Fibroblast of pulmonary artery (primary cell): ENCODE measurements at places on chromosomes 11 and 22.

DNA sequence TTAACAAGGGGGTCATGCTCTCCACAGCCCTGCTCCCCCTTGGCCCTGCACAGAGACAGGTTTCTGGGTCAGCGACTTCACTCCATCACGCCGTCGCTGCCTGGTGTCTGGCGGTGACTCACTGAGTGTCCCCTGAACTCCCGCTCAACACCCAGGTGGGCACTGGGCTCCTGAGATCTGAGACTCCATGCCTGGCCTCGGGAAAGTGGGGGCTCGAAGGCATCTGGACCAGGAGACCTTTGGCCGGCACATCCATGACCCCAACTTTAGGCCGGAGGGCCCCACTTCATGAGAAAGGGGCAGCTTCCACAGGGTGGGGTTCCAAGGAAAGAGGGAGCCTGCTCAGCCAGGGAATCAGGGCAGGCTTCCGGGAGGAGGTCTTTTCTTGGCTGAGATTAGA is 79.3 kb upstream of the PRR5 start:
- no peak for DNase-seq

DNA sequence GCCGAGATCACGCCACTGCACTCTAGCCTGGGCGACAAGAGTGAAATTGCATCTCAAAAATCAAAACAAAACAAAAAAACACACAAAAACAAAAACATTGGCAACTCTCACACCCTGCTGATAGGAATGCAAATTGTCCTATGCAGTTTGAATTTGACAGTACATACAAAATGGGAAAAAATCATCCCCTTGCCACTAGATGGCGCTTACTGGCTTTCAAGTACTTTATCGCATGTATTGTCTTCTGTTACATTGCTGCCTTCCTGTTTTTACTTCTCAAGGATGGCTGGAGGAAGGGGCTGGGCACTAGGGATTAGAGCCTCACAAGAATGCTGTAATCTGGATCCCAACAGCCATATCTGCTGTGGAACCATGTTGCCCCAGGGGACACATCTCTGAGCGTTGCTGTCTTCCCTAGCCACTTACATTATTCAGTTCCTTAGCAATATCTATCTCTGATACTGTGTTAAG is 59.4 kb upstream of the A4GALT start:
- DNase-seq, result peak; percentile 98

DNA sequence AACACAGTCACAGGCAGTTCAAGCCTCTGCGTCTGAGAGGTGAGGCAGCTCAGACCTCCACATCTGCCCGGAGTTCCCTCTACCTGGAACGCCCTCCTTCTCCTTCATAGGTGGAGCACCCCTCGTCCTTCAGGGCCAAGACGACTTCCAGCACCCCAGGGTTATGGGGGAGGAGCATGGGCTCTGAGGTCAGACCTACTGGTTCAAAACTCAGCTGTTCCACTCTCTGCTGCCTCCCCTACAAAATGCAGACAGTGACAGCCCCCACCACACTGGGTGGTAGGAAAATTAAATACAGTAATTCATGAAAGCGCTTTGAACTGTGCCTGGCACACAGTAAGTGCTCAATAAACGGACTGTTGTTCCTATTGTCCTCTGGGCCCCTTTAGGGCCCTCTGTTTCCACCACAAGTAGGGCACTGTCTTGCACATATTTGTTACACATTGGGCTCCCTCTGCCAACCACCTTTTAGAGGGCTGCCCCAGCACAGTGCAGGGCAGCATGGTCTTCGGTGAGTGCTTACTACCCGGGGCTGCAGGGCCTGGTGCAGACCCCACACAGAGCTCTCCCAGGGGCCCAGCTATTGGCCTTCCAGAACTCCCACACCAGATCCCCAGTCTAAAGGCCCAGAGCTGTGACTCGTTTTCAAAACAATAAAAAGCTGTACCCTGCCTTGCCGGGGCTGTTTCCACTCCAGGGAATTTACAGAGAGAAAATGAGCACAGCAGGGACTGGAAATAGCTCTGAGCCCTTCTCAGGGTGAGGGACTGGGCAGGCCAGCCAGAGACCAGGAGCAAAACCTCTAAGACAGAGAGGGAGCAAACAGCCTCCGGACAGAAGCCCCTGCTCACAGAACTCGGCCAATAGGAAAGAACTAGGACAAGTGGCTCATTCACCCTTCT is 2.5 kb downstream of the TMEM184B start:
- no peak for DNase-seq

DNA sequence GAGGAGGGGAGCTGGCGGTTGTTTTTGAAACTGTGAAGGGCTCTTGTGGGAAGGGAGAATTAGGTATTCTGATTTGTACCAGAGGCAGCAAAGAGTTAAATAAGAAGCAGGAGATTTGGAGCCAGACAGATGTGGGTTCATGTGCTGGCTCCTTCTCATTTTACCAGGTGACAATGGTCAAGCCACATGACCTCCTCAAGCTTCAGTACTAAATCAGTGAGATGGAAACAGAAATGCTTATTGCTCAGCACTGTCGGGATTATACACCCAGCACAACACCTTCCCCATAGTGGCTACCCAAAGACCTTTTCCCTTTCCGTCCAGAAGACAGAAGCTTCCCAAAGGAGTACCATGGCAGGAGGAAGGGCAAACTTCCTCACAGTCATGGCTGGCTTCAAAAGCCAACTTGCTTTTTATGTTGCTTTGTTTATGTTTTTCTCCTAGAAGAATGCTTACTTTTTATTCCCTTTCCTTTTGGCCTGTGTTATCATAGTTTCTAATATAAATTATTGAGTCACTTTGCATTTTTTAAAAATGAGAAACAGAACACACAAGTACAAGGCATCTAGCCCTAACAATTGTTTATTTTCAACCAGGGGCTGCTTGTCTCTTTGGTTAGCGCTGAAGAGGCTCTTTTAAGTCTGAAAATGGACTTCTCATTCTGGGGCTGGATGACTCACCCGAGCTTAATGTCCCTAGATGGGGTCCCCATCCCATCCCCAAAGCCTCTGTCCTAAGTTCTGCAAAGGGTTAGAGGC is 181.5 kb upstream of the ZBED5 start:
- no peak for DNase-seq

DNA sequence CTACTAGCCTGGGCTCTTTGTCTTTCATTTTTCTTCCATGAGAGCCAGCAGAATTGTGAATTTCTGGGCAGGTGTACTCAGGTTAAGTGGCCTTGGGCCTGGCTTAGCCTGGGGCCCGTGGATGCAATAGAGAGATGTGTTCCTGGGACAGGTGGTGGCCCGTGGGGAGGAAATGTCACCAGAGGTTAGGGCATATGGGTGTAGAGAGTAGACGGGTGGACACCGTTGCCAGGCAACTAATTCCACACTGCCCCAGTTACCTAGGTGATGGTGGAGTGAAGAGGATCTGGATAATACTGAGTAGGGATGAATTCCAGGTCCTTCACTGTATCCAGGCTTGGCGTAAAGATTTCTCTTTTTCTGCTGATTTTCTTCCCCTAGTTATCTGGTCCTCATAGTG is 175.0 kb downstream of the INSC start:
- no peak for DNase-seq

DNA sequence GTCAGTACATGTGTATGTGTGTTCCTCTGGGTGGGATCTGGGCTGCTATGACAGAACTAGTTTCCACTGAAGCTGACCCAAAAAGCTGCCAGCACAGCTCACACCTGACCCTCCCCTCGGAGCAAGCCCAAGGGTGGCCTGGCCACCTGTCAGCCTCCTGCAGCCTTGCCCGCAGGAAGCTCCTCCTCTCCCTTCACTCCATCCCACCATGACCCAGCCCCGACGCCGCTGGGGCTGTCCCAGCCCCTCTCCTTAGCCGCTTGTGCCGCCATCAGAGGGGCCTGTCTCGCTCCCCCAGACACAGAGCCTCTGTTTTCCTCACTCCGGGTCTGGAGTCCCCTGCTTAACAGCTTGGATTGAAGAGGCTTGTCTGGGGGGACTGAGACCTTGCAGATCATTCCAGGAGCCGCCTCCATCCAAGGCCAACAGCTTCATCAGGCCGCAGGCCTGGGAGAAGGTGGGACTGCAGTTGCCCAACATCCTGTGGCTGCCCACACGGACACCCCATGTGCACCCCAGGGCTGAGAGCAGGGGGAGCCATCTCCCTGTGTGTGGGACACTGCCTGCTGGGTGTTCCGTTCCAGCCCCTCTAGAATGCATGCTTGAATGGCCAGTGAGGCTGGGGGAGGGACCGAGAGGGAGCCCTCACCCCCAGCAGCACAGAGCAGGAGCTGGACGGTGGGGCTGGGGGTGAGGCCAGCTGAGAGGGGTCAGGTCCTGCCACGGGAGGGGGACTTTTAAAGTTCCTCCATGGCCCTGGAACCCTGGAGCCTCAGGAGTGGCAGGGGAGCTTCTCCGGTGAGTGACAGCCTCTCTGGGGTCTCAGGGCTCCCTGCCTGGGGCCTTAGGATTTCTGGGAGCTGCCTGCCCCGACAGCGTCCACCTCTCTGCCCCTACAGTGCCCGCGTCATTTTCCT is 696 bp downstream of the MRGPRF start:
- no peak for DNase-seq

- DNase-seq, result peak; percentile 7
Observed at GRCh38 chr11:131491503-131491902, 121.1 kb downstream of the NTM start.

DNA sequence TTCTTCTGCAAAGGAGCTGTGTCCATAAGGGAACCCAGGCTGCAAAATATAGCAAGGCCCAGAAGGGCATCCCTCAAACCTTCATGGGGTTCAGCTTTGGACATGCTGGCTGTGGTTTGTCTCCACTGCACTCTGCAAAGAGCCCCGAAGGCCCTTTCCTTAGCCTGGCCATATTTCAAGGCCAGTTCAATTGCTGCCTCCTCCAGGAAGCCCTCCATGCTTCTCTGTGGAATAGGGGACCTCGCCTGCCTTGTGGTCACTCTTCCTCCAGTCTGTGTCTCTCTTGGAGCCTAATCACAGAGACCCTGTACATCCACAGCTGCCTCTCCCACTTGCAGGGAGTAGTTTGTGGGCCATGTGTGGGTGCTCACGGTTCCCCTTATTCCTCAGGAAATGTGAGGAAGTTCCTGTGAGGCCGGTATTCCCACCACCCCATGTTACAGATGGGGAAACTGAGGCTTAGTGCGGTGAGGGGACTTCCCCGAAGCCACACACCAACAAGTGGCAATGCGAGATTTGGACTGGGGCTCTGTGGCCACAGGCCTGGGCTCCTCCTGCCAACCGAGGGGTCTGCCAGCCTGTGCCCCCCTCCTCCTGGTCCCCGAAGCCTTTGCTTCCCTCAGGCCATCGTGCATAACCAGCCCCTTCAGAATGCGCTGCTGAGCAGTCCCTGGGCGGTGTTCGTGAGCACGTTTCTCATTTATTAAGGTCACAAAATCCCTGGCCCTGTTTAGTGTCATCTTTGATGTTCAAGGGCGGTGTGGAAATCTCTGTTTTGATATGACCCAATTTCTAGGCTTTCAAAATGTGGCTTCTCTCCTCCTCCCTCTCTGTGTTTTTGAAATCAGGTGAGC is 65.8 kb downstream of the PARVB start:
- DNase-seq, result no peak

GRCh38 chr22:43969021-43969878 is 14.0 kb downstream of the SAMM50 start:
- no peak for DNase-seq

DNA sequence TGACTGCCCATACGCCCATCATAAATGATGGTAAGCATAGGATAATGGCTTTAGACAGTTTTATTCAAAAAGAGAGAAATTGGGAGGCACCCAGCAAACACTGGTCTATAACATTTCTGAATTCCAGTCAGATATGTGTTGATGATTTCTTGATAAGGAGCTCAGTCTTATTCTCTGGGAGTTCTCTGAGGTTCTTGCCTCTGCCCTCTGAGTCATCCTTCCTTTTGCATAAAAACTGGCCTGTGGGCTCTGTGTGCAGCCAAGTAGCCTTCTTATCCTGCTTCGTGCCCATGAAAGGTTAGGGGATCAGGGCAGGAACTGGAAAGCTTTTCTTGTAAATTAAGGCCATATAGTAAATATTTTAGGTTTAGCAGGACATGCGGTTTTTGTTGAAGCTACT is 48.9 kb downstream of the FAR1 start:
- DNase-seq, result peak; percentile 76

GRCh38 chr11:45021692-45022141 is 71.0 kb upstream of the TP53I11 start:
- peak; percentile 64 for DNase-seq

DNA sequence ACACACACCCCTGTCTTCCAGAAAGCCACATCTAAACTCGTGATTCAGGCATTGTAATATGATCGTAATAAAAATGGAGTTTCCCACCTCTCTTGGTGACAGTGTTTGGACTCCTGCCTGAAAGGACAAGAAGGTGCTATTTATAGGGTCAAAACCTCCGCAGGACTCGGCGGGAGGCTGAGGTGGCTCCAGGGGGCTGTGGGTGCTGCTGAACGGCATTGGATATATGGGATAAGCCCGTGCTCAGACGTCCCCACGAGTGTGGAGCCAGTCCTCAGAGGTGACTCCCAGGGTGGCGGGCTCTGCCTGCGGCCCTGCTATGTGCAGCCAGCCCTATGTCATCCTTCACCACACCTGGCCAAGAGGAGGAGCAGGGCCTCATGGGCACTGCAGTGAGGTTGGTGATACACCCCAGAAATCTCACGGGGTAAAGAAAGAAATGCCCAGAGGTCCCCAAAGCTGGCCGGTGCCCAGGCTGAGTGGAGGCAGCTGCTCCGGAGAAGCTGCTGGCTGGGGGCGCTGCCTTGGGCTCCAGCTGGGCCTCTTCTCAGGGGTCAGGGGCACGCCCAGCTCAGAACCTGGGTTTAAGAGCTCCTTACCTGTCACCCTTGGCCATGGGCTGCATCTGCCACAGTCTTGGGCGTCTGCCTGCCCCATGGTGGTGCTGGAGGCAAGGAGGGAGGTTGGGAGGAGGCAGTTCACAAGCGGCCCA is 5.1 kb upstream of the OSBPL5 start:
- DNase-seq, result no peak

DNA sequence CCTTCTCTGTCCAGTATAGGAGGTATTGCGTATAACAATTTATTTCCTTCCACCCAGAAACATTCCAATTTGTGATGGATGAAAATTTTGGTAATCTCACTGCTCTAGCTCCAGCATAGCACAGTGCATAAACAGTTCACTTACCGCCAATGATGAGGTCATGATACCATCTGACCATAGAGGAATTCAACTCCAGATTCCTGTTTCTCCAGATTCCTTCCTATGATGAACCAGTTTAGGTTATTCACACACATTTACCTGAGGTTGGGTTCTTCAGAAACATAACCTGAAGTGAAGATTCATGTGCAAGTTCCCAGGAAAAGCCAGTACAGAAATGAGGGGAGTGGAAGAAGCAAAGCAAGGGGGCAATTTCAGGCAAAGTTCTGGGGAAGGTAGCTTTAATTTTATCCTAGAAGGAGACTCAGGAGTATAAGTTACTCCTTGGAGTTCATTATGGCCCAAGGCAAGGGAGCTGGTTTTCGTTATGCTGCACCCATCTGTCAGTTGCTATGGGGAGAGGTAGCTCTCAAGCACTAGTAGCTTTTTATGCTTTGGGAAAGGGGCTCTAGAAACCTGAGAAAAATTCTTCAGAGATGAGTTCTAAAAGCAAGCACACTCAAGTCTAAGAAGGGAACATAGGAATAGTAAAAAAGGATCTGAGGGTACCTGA is 121.6 kb downstream of the CASP12 start:
- no peak for DNase-seq

- DNase-seq, result no peak
Observed at GRCh38 chr11:69215784-69216415, 60.2 kb downstream of the SMIM38 start.

- DNase-seq, result no peak
Observed at GRCh38 chr22:50101870-50102565, 12.2 kb downstream of the MOV10L1 start.
